ENCODE measurements at places on chromosomes 2 and 18.

DNA sequence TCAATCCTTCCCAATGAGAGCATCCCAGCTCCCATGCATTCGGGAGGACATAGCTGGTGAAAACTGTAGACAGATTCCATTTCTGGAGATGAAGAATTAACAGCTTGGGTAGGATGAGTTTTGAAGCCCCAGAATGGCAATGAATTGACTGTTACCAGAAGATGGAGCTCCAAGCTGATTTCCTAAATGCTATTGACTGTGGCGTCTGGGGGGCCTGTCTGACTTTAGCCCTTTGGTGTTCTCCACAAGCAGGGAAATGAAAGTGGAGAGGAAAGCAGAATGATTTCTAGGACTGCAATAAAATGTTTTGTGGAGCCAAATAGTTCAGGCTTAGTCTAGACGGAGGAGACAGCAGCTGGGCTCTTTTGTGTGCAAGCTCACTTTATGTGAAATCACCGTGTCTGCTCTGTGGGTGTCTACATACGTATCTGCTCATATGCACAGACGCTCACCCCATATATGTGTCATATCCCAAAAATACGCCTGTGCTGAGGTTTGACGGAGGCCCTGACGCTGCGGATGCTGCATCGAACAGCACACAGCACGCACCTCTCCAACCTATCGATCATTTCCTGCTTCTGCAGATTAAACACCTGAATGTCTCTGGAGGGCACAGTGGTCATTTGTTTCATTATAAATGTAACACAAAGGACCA is 166.4 kb upstream of the PXDN start:
- no peak for DNase-seq

GRCh38 chr18:38301621-38302020 is 736.0 kb upstream of the CELF4 start:
- no peak for DNase-seq

GRCh38 chr2:46612675-46613074 is 133.3 kb downstream of the TMEM247 start:
- DNase-seq = no peak

- DNase-seq = no peak
These were observed 315.1 kb downstream of the RDH14 start for GRCh38 chr2:18245375-18245774.

DNA sequence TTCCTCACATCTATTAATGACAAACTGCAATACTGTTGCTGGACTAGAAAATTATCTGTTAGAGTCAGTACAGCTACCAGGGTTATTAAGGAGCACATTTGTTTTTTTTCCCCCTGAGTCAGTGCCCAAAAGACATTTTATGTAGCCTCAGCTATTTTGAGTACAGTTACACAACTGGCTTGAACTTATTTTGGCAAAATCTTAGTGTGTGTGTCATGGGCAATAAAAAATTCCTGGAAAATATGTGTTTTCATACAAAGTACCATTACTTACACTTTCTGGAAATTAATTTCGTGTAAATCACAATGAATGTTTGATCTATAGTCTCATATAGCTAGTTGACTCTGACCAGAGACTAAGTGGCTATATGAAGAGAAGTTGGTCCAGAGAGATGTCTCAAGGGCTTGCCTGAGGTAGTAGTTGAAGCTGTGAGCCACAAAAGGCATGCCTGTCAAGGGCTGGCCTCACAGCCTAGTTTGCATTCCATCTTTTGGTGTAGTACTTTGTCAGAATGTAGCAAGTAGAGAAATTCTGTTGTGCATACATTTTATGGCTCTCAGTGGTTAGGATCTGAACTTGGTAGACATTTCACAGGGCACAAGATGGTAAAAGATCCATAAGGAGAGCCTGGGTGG is 283.4 kb downstream of the MTX2 start:
- DNase-seq = no peak

DNA sequence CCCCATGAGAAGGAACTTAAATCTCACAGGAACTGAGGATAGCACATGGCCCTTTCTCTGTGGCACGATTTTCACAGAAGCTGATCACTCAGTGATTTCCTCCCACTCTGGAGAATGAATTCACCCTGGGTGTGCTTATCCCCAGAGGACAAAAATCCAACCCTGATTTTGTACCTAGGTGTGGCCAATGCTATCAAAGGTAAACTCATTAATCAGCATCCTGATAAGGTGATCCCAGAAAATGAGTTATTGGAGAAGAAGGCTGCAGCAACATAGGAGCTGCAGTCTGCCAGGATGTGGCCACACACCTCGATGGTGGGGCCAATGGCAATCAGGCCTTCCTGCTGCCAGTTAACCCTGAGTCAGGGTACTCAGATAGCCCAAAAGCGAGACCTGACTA is 8.2 kb upstream of the SULT1C2 start:
- DNase-seq = no peak

DNA sequence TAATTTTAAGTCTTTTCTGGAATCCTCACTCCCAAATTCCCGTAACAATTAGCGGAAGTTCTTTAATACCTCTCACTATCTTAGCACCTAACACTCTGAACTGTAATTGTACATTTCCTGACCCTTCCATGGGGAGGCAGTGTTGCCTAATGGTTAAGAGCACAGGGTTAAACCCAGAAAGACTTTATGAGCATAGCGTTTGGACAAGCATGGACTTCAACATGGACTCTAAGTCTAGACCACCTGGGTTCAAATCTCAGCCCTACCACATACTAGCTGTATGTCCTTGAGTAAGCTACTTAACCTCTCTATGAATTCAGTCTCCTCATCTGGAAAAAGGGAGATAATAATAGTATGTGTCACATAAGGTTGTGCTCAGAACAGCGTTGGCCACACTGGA is 13.0 kb downstream of the ANTXR1 start:
- DNase-seq = no peak

DNA sequence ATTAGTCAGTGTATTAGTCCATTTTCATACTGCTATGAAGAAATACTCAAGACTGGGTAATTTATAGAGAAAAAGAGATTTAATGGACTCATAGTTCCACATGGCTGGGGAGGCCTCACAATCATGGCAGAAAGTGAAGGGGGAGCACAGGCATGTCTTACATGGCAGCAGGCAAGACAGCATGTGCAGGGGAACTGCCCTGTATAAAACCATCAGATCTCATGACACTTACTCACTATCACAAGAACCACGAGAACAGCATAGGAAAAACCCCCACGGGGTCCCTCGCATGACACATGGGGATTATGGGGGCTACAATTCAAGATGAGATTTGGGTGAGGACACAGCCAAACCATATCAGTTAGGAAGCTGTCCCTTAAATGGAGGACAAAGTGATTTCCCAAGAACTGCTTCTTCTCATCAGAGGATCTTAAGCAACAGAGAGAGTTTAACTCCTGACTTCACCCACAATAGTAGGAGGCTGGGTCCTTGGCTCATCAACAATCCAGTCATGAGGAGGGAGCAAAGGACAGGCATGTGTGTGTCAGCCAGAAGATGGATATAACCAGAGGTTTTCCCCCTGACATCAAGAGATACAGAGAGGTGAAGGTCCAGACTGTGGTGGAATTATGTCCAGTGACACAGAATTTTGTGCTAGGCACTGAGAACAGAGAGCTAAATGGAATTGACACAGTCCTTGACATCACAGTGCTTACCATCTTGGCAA is 203.8 kb upstream of the SH3BP4 start:
- no peak for DNase-seq

DNA sequence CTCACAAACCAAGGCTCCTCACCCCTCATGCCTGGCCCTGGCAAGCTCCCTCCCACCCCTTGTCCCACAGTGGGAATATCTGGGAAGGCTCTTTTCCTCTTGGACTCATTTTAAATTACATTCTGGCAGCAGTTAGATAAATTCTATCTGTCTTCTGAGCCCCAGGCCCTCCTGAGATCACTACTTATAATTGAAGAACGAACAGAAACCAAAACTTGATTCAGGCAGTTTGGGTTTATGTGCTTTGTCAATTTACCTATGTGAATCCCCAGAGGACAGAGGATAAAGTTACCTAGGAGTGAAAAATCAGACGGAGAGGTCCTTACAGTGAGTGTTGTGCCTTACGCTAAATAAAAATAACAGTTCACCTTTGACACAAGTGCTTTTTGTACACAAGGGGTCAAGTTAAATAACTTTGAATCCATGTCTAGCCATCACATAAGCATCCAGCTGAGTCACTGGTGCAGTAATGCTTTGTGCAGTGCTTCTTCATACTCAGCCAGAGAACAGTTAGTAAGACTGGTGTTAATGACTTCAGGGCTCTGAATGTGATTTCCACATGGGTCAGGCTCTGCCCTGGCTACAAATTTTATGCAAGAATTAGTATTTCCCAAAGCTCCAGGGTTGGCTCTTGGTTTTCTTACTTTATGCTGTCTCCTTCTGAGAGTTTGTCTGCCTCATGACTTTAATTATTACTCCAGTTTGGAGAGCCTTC is 329.3 kb downstream of the INSIG2 start:
- no peak for DNase-seq

DNA sequence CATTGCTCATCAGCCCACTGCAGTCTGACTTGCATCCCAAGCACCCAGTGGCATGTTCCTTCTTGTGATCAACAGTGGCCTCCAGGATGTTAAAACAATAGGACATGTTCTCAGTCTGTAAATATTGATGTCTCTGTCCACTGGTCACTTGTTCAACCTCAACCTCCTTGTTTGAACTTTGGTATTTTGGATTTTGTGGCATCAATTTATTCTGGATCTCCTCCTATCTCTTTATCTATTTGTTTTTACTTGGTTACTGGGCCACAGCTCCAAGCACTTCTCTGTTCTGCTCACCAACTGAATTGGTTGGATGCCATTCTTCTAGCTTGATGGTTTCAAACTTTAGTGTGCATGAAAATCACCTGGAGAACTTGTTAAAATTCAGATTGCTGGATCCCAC is 1414.8 kb upstream of the CELF4 start:
- DNase-seq = no peak

All from DMS79 (cell line).